Activated CD4-positive, alpha-beta T cell treated with anti-CD3 and anti-CD28 coated beads for 4 hours (primary cell): ENCODE measurements at places on chromosomes 6 and 20.

DNA sequence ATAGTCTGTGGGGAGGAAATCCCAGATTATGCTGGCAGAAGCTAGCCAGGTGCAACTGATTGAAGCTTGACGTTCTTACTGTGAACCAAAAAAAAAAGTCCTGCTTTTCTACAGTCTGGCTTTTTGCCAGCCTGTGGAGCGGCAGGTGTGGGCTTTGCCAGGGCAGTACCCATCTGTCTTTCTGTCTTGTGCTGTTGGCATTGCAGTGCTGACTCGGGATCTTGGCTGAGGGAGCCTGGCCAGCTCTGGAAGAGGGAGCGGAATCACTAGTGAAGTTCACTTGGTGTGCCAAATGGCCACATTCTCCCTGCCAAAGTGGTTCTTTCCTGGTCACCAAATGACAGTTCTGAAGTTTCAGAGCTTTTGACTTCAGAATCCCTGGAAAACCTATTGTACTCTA is 5.0 kb downstream of the KIF3B start:
- DNase-seq = no peak

DNA sequence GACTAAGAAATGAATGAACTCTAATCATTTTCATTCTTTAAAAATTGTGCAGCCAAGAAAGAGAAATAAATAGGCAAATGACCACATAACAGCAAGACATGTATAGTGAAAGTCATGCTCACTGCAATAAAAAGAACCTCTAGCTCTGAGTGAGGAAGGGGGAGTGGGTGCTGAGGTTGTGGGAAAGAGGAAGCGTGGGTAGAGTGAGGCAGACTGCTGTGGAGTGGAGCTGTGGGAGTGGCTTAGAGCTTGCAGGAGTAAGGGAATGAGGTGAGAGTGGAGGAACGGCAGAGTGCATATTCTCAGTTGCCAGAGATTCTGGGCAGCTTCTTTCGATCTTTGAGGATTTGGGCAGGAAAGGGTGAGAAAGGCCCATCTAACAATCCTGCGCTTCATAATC is 10.4 kb downstream of the DEFB129 start:
- DNase-seq = peak; percentile 23

GRCh38 chr6:20092071-20092566 is 120.2 kb downstream of the MBOAT1 start:
- no peak for DNase-seq

- DNase-seq = no peak
These were observed 38.5 kb downstream of the SOD2 start for GRCh38 chr6:159654483-159655098.

DNA sequence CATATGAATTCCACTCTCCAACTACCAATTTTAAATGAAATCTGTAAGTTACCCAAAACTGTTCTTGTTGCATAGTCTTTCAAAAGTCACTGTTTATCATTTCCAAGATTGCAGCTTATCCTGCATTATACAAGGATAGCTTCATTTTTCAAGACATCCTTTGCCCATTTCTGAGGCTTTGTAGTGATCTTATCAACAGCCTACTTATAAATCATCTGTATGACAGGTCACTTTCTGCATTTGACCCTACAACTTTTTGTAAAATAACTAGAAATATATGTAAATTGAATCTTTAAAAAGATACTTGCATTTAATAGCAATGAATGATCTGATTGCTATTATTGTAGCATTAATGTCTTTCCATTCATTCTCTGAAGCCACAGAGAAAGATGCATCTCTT is 521.1 kb downstream of the UTRN start:
- DNase-seq = no peak
